ENCODE measurements at places on chromosomes 2 and 18. TPM values are rescaled to one million over a fixed set of nuclear protein-coding genes. Genes with fewer than 3 reads are reported as not detected.
A peak's percentile ranks its signal among the peaks of the same experiment; 100 is the strongest.

COLEC11 gene
- total RNA-seq = 2.3 TPM

OTOS gene
- not detected for total RNA-seq

ZC3H8 gene
- 9.4 TPM for total RNA-seq

DNA sequence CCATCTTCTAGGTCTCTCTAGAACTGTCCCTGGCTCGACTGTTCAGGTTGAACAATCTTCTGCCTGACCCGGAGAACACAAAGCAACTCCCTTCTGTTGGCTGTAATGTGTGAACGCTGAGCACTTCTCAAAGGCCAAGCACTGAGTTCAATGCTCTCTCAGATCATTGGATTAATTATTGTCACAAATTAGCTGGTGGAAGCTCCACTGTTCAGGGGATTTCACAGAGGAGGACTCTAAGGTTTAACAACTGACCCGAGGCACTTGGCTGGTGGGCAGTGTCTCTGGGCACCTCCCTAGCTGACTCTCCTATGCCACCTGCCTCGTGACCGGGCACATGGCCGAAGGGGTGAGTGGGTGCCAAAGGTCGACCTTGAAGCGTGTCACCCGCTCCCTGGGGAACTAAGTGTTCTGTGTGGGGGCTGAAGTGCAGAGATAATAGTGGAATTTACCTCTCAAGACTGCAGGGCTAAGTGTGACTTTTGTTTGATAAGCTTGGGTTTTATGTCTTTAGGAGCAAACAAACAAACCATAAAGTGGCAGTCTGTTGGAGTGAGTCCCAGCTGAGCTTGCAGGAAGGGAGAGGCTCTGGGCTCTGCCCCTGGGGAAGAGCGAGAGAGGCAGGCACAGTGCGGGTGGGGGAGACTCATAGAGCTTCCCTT lies 64.8 kb downstream of the BCL2L11 start:
- H3K27ac ChIP-seq = no peak overlapping the region
- no peak for DNase-seq
- H3K4me3 ChIP-seq = no peak overlapping the region
- no peaks in the 10 kb centered on the region for H3K4me1 ChIP-seq
- no peaks in the 10 kb centered on the region for H3K27me3 ChIP-seq
- H3K36me3 ChIP-seq = no peaks in the 10 kb centered on the region

DNA sequence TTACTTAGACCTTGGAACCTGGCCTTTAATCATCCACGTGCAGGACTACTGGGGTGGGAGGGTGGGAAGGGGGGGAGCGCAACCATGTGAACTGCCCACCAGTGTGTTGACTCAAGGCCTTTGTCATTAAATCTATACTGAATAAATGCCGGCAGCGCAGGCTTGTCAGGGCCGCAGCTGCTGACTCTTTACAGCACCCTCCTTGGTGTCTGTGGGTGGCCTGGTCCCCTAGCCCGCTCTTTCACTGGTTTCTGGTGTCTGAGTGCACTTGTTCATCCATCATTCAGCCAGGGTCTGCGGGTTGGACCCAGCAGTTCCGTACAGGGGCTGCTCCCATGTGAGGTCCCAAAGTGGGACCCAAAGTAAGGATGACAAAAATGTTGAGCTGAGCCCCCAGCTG lies 11.5 kb downstream of the MAP3K2 start:
- no peaks in the 10 kb centered on the region for H3K36me3 ChIP-seq
- DNase-seq = no peak
- H3K4me3 ChIP-seq = no peak overlapping the region
- no peaks in the 10 kb centered on the region for H3K27me3 ChIP-seq
- no peak overlapping the region for H3K27ac ChIP-seq

- no peaks in the 10 kb centered on the region for H3K27me3 ChIP-seq
- H3K4me1 ChIP-seq = peaks cover 17% of the 10 kb centered on the region
- peak overlapping the region; percentile 57 for H3K27ac ChIP-seq
- no peak overlapping the region for H3K4me3 ChIP-seq
Observed at GRCh38 chr2:120244656-120245519, 7.8 kb upstream of the RALB start.

DNA sequence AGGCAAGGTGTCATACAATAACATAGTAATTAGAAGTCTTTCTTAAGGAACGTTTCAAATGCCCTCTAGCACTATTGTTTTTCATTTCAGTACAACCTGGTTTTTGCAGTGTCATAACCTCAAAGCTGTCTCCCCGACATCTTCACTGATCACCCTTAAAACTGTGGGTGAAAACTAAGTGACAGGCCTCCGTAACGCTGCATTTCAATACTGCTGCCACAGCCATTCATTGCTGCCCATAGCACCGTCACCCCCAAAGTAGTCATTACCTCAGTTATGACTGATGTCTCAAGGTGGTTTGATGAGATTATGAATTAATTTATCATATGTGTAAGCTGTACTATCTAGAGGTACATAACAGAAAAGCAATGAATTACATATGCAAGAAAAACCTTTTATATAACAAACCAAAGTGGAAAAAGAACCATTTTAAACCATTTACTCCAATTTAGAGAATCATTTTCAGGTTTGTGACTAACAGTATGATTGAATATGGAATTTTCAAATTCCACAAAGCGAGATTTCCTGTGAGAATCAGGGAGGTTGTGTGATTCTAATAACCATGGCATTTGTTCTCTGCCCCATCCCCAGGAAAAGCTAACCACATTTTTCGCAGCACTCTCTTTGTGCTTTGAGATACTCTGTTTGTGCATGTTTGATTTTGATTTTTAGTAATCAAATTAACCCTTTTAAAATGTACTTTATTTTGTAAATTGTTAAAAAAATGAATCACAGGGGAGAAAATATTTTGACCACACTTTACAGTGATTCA lies 263.0 kb downstream of the PTGR3 start:
- no peak overlapping the region for H3K27ac ChIP-seq
- peaks cover 11% of the 10 kb centered on the region for H3K4me1 ChIP-seq
- H3K4me3 ChIP-seq = no peak overlapping the region
- no peaks in the 10 kb centered on the region for H3K36me3 ChIP-seq
- H3K27me3 ChIP-seq = no peaks in the 10 kb centered on the region

DNA sequence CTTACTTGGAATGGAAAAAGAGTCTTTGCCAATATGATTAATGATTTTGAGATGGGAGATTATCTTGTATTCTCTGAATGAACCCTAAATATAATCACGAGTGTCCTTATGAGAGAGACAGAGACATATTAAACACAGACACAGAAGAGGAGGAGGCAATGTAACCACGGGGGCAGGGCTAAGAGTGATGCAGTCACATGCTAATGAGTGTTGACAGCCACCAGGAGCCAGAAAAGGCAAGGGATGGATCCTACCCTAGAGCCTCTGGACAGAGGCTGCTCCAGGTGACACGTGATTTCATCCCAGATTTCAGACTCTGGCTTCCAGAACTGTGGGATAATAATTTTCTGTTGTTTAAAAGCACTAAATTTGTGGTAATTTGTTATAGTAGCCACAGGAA lies 679.6 kb downstream of the MBD2 start:
- no peak overlapping the region for H3K4me3 ChIP-seq
- H3K27ac ChIP-seq = no peak overlapping the region
- H3K27me3 ChIP-seq = no peaks in the 10 kb centered on the region
- DNase-seq = no peak
- H3K4me1 ChIP-seq = no peaks in the 10 kb centered on the region

DNA sequence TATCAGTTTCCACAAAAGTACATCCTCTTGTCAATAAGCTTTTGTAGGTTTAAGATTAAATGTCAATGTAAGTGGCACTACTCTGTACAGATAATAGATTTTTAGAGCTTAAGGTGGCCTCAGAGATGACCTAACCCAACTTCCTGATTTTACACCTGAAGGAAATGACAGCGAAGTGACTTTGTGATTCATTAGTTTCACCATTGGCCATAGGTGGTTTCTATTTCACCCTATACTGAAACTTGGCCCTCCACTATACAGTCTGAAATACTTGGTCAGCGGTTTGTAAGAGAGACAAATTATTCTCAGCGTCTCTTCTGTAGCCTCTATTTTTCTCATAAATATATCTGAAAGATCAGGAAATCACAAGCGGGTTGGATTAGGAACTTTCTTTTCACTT lies 330.4 kb upstream of the FAM98A start:
- H3K27me3 ChIP-seq = no peaks in the 10 kb centered on the region
- H3K4me1 ChIP-seq = no peaks in the 10 kb centered on the region
- no peak overlapping the region for H3K4me3 ChIP-seq
- no peak for DNase-seq

- no peak overlapping the region for H3K4me3 ChIP-seq
- no peaks in the 10 kb centered on the region for H3K27me3 ChIP-seq
- DNase-seq = peak; percentile 13
- H3K27ac ChIP-seq = no peak overlapping the region
Observed at GRCh38 chr18:79935098-79935480, 16.4 kb downstream of the SLC66A2 start.

DNA sequence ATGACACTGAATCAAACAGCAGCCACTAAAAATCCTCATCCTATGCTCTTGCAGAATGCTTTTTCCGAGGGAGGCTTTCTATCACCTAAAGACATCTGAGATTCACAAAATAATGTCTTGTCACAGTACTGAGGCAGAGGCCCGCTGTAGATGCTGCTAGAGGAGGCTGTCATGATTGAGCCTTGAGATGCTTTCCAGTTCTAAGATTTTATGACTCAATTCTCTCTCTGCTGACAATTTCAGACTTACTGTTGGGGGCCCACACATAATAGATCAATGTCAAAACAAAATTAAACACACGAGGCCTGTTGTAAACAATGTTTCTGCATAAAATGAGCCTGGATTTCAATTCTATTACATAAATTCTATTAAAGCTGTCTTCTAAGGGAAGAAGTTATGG lies 132.7 kb upstream of the ARL4C start:
- no peak overlapping the region for H3K4me3 ChIP-seq
- no peaks in the 10 kb centered on the region for H3K36me3 ChIP-seq
- no peaks in the 10 kb centered on the region for H3K27me3 ChIP-seq
- no peak for DNase-seq
- H3K4me1 ChIP-seq = peaks cover 6% of the 10 kb centered on the region

DNA sequence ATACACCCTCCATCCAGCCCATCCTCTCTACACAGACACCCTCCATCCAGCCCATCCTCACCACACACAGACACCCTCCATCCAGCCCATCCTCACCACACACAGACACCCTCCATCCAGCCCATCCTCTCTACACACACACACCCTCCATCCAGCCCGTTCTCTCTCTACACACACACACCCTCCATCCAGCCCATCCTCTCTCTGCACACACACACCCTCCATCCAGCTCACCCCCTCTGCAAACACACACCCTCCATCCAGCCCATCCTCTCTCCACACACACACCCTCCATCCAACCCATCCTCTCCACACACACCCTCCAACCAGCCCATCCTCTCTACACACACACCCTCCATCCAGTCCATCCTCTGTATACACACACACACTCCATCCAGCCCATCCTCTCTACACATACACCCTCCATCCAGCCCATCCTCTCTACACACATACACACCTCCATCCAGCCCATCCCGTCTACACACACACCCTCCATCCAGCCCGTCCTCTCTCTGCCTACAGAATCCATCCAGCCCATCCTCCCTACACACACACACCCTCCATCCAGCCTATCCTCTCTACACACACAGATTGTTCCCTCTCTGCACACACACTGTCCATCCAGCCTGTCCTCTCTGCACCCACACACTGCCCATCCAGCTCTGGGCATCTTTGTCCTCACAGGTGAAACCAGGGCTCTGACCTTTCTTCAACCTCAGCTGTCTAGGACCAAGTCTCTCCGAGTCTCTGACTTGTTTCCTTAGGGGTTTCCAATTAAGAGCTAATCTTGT lies 81.2 kb downstream of the EIPR1 start:
- no peaks in the 10 kb centered on the region for H3K4me1 ChIP-seq
- no peak for DNase-seq
- no peak overlapping the region for H3K27ac ChIP-seq
- no peaks in the 10 kb centered on the region for H3K27me3 ChIP-seq
- no peak overlapping the region for H3K4me3 ChIP-seq

DNA sequence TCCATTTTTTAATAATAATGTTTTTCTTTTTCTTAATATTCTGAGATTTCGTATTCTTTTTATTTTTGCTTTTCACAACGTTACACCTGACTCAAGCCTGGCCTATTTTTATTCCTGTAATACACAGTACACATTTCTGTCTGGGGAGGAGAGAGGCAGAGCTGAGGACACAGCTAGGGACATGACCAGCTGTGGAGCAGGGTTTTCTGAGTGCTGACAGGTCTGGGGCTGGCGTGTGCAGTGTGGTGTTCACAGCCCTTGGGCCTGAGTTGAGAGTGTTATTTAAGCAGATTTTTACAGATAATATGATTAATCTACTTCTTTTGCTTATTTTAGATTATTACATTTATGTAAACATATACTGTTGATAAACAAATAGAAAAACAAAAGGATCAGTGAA lies 55.9 kb downstream of the ZAP70 start:
- H3K27ac ChIP-seq = no peak overlapping the region
- H3K36me3 ChIP-seq = peaks cover 66% of the 10 kb centered on the region
- no peak overlapping the region for H3K4me3 ChIP-seq
- H3K27me3 ChIP-seq = no peaks in the 10 kb centered on the region
- DNase-seq = no peak

- H3K36me3 ChIP-seq = no peaks in the 10 kb centered on the region
- no peaks in the 10 kb centered on the region for H3K27me3 ChIP-seq
- DNase-seq = peak; percentile 77
Observed at GRCh38 chr18:79965119-79965902, 868 bp downstream of the HSBP1L1 start.

DNA sequence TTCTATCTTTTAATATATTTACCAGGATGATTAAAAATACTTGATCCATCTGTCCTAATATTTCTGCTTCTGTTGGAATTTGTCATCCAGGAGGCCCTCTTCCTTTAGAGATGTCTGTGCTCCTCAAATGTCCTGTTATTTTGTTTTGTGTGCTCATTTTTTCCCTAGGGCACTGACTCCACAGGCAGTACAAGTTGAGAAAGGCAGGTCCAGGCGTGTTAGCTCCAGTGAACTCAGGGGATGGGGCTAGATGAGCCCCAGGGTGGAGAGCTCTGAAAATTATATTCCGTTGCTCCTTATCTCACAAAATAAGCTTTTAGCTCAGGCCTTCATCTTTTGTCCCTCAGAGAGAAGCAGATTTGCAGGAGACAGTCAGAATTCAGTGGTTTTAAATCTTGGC lies 105.7 kb downstream of the SLC4A3 start:
- no peak overlapping the region for H3K4me3 ChIP-seq
- no peaks in the 10 kb centered on the region for H3K36me3 ChIP-seq
- H3K4me1 ChIP-seq = no peaks in the 10 kb centered on the region
- H3K27me3 ChIP-seq = no peaks in the 10 kb centered on the region

DNA sequence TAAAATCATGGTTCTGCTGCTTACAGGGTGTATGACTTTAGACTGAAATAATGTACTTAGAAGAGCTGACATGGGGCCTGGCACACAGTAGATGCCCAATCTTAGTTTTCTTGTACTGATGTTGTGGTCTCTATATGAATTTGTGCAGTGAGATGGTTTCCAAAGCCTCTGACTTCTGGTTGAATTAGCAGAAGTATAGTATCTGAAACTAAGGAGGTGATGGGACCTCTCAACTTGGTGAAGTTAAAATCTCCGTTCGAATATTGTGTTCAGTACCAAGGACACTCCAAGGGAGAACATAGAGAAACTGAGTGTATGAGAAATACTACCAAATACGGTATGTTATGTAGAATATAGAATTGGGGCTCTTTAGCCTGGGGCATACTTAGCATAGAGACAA lies 120.9 kb downstream of the ANTXR1 start:
- no peak overlapping the region for H3K4me3 ChIP-seq
- H3K27ac ChIP-seq = no peak overlapping the region
- no peaks in the 10 kb centered on the region for H3K36me3 ChIP-seq

- H3K36me3 ChIP-seq = no peaks in the 10 kb centered on the region
- no peak overlapping the region for H3K27ac ChIP-seq
- peaks cover 6% of the 10 kb centered on the region for H3K4me1 ChIP-seq
- no peaks in the 10 kb centered on the region for H3K27me3 ChIP-seq
Observed at GRCh38 chr2:237178396-237178795, 92.7 kb downstream of the COPS8 start.
